Activated effector memory CD4-positive, alpha-beta T cell treated with Interleukin-2 at 50 U/mL for 16 hours (primary cell): ENCODE measurements at places on chromosomes 4 and X.

DNA sequence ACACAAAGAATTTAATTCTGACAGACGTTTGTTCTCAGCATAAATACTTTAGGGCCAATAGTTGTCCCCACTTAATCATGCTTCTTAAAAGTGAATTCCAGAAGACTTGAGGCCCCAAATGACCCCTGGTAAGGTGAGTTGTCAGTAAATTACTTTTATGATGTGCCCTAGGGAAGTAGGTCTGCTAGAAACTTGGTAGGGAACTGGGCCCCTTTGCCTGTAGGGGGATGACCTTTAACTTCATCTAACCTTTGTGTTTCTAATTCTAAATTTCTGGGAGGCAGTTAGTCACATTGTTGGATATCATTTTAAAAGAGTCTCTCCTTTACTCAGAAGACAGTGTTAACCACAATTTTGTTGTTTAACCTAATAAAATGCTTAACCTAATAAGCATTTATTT lies 28.8 kb downstream of the HHIP start:
- no peak for DNase-seq

GRCh38 chr4:81255524-81255923 lies 40.5 kb upstream of the PRKG2 start:
- no peak for DNase-seq

DNA sequence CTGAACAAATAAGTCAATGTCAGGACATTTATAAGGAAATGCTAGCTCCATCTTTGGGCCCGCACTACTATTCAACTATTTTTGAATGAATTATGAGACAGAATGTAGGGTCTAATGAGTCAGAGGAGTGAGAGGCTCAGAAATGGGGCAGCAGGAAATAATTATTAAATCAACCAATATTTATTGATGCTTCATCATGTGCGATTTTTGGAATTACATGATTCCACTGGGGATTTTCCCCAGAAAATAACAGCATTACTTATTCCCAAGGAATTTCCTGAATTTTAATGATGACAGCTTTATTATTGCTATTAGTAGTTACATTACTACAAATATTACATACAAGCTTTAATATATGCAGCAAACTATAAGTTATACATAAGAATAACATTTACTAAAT lies 49.3 kb upstream of the PHF8 start:
- no peak for DNase-seq

GRCh38 chr4:113481820-113482219 lies 279.7 kb downstream of the CAMK2D start:
- no peak for DNase-seq

- DNase-seq = peak; percentile 12
These were observed 105.3 kb upstream of the NKX1-1 start for GRCh38 chr4:1511441-1512041.

GRCh38 chr4:120132935-120133334 lies 66.3 kb upstream of the MAD2L1 start:
- DNase-seq = no peak

GRCh38 chrX:120109378-120109777 lies 6.3 kb downstream of the RHOXF1 start:
- DNase-seq = no peak

GRCh38 chr4:153784166-153784699 lies 4.7 kb downstream of the SFRP2 start:
- DNase-seq = no peak

GRCh38 chr4:170657761-170658160 lies 568.0 kb upstream of the AADAT start:
- no peak for DNase-seq

- DNase-seq = no peak
These were observed 22.9 kb upstream of the SGMS2 start for GRCh38 chr4:107801766-107802211.

DNA sequence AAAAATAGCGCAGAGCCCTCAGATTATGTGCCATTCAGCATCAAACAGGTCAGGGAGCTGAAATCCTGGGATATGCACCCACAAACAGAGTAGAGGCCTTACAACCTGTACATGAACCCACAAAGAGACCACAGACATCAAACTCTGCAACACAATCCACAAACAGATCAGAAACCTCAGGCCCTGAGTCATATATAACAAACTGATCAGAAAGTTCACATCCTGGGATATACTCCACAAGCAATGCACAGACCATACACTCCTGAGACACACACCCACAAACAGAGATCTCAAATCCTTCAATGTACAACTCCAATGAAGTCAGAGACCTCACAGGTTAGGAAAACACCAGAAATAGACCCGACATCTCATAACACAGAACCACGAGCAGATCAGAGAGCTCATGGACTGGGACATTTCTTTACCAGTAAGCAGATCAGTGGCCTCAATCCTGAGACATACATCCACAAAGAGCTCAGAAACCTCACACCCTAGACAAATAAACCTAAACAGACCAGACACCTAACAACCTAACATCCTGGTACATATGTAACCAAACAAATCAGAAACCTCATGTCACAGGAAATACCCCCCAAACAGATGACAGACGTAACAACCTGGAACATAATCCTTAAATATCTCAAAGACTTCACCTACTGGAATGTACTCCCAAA lies 24.2 kb downstream of the SUV39H1 start:
- DNase-seq = no peak

GRCh38 chr4:5217421-5217820 lies 166.1 kb downstream of the STK32B start:
- no peak for DNase-seq

GRCh38 chr4:55444827-55445226 lies 49.1 kb downstream of the TMEM165 start:
- DNase-seq = no peak

DNA sequence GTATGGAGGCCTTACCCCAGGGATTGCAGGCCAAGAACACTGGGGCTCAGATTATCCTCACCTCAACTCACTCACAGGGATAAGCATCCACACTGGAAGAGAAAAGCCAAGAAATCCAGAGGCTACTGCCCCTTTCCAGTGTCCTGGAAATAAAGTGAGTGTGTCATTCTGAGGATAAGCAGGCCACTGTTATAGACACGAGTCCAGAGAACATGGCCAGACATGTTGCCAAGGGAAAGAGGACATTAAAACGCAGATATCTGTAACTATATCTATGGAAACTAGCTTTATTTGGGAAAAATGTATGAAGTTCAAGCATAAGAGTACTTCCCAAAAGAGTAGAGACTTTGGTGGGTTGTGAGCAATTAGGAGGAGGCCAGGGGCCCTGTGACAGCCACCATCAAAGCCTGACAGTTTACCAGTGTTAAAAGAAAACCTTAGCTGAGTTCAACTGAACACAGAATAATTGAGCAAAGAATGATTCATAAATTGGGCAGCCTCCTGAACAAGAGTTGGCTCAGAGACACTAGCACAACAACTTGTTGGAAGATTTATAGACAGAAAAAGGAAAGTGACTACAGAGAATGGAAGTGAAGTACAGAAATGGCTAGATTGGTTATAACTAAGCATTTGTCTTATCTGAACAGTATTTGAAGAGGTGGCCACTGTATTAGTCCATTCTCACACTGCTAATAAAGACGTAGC lies 1222.2 kb downstream of the STIM2 start:
- DNase-seq = no peak

DNA sequence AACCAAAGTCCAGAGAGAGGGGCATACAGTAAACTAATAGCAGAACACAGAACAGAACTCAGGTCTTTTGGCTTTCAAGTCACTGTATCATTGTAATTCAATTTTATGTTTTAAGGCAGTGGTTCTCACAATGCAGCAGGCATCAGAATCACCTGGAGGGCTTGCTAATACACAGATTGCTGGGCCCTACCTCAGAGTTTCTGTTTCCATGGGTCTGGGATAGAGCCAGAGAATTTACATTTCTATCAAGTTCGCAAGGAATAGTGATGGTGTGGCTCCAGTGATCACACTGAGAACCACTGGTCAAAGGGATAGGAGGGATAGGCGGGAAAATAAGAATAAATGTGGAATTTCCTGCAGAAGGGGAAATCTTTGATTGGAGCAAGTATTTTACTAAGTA lies 36.7 kb downstream of the LANCL3 start:
- DNase-seq = no peak

- no peak for DNase-seq
These were observed 44.0 kb upstream of the ABCG2 start for GRCh38 chr4:88202443-88202842.

GRCh38 chr4:40992472-40993295 lies 221.7 kb downstream of the APBB2 start:
- no peak for DNase-seq

GRCh38 chr4:80225595-80225994 lies 28.3 kb downstream of the PRDM8 start:
- no peak for DNase-seq

DNA sequence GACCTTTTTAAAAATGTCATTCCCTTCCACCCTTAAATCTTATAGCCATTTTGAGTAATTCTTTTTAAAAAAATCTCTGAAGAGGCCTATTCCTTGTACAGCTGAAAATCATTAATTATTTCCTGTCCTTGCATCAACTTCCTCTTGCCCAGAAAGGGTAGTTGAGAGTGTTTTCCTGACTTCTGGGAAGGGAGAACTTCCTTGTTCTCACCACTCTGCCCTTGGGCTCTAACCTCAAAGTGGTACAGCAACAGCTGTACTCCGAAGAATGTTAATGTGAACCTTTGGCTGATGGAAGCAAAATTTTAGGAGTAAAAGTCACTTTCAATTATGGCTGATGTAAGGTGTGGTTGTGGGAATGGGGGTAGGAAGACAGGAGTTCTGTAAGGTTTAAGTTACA lies 15.1 kb upstream of the FABP2 start:
- DNase-seq = no peak

DNA sequence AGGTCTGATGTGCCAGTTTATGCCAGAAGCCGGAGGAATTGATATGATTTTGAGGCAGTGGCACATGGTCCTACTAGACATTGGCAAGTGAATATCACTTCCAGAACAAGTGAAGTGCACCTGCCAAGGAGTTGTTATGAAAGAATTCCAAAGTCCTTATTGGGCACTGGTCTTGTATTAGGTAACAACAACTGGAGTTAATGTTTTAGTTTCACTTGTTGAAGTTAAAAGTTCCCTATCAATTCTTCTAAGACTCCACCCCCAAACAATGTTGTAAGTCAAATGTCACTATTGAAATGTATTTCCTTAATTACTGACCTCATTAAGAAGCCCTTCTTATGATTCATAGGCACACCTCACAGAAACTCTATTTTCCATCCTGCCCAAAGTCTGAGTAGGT lies 3.1 kb downstream of the TET2 start:
- no peak for DNase-seq

- no peak for DNase-seq
These were observed 48.7 kb upstream of the BCOR start for GRCh38 chrX:40146262-40147125.

- DNase-seq = no peak
These were observed 41.1 kb upstream of the TMEM184C start for GRCh38 chr4:147576084-147576483.

DNA sequence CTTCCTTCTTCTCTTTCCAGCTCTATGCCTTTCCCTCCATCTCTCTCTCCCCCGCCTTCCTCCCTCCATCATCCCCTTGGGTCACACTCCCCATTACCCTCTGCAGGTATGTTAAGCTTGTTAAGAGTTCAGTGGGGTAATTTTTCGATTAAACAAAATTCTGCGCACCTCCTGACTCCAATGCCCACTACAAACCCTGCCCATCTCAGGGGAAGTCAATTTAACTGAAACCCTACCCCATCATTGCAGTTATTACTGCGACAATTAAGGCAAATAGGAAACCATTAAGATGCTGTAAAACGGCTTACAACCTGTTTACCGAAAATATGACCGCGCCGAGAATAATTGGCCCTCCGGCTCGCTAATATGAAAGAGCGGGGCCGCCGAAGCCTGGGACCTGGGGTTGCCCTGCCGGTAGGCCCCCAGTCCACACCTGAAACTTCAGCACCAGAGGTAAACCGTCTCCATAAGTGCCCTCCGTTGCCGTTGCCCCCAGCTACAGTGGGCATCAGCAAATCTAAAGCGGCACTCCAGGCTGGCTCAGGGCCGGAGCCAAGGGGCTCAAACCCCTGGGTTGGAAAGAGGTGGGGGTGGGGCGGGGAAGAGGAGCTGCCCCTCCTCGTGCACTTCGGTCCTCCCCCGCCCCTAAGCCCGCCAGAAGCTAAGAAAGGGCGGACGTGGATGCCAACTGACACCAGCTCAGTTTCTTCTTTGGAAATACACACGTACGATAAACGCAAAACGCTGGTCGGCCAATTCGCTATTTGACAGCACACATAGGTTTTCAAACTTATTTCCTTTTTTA lies 4.8 kb downstream of the ARX start:
- DNase-seq = no peak

GRCh38 chrX:15983034-15983433 lies 128.4 kb upstream of the AP1S2 start:
- DNase-seq = no peak

DNA sequence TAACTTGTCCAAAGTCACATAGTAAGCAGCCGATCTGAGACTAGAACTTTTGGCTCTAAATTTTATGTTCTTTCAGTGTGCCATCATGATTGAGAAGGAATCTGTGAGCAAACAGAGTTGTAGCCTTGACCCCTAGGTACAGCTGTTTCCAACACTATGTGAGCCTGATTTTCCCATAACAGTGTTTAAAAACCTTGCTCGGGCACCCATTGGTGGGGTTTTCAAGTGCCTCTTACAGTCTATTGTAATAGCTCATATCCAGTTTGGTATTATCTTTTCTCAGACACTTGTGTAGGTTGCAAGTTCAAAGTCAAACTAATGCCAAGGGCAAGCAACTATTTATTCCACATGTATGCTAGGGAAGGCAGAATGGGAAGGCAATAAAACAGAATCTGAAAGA lies 467.9 kb downstream of the INPP4B start:
- DNase-seq = no peak

GRCh38 chr4:6608758-6609414 lies 31.6 kb upstream of the MRFAP1 start:
- no peak for DNase-seq

DNA sequence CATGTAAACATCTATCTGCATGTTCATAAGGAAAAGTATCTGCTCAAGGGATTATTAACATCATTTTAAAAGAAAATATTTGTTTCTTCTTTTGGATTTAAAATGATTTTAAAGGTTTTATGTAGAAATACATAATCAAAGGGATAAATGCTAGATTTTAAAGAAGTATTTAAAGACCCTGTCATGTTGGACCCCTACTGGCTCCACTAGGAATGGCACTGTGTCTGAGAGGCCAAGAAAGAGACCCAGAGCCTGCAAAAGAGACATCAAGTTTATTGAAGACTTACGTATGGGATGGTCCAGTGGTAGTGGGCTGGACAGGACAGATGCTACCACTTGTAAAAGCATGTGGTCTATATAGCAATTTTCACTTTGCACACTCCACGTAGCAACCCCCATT lies 78.7 kb upstream of the PCDH18 start:
- DNase-seq = no peak
